ENCODE measurements at places on chromosomes 3 and 15. TPM values are rescaled to one million over a fixed set of nuclear protein-coding genes. Genes with fewer than 3 reads are reported as not detected.
A peak's percentile ranks its signal among the peaks of the same experiment; 100 is the strongest.

The ASTE1 gene
- not detected for total RNA-seq

- peak; percentile 76 for DNase-seq
Observed at GRCh38 chr3:196947136-196947859, 5.0 kb upstream of the NCBP2 start.

The CCDC80 gene
- 4.6 TPM for total RNA-seq

- DNase-seq = no peak
Observed at GRCh38 chr3:105798381-105798934, 70.4 kb downstream of the CBLB start.

The GATA2 gene
- 0.31 TPM for total RNA-seq

- DNase-seq = no peak
Observed at GRCh38 chr3:156536524-156537316, 18.2 kb downstream of the SSR3 start.

GRCh38 chr15:85589851-85590250 lies 204.9 kb downstream of the KLHL25 start:
- no peak for DNase-seq

The GOLGA8M gene
- 0.70 TPM for total RNA-seq

Measured in endodermal cell (in vitro differentiated cells).